ENCODE measurements at places on chromosomes 6 and 20.
A peak's percentile ranks its signal among the peaks of the same experiment; 100 is the strongest.

GRCh38 chr20:38635721-38636288, 34.2 kb downstream of the ARHGAP40 start:
- DNase-seq = no peak

- DNase-seq = no peak
Measured at GRCh38 chr6:107536180-107536961, 46.5 kb downstream of the SOBP start.

- DNase-seq = peak; percentile 94
Measured at GRCh38 chr6:109453594-109454495, 1.7 kb downstream of the MICAL1 start.

DNA sequence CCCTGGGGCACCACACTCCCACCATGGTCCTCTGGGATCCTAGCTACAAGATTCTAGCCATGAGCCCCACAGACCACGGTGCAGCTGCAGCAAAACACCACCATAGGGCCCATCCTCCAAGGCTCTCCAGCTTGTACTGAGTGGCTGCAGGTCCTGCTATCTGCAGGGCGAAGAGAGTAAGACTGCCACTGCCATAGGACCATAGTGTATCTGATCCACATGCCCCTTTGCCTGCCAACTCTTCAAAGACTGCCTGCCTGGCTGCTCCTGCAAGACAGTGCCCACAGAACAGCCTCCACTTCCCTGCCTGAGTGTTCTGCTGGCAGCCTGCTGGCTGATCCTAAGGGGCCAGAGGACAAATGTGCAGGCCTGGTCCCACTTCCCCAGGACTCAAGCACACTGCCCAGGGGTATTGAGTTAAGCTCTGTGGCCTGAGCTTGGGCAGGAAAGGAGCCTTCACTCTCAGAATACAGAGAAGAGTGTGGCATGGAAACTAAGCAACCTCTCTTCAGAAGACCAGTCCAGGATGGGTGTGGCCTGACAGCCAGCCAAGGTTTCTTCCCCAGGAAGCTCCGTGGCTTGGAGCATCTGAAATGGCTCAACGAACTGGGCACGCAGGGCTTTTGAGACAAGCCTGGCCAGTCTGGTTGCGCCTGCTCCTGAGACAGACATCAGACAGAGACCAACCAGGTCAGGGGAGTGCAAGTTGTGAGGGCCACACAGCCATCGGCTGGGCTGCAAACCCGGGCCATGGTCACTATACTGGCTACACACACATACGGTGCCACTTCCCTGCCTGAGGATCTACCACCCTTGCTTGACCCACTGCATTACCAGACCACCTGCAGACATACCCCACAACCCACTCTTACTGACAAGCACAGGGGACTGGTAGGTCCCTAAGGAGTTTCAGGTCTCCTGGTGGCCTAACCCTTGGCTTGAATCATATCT, 54.5 kb downstream of the RNGTT start:
- DNase-seq = no peak

DNA sequence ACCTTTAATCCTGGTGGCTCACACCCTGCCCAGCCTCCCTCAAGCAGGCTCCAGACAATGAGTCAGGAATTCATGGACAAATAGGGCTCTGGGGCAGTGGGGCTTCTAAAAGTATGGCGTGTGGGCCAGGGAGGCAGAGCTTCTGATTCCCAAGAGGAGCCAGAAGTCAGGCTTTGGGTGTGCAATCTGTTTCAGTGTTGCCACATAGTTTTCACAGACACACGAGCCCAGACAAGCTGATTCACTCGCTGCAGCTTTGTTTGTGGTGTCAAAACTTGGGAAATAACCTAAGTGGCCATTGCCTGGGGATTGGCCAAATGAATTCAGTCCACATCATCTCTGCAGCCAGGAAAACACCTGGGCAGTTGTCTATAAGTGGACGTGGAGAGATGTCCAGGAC, 9.2 kb downstream of the PEDS1 start:
- DNase-seq = no peak

DNA sequence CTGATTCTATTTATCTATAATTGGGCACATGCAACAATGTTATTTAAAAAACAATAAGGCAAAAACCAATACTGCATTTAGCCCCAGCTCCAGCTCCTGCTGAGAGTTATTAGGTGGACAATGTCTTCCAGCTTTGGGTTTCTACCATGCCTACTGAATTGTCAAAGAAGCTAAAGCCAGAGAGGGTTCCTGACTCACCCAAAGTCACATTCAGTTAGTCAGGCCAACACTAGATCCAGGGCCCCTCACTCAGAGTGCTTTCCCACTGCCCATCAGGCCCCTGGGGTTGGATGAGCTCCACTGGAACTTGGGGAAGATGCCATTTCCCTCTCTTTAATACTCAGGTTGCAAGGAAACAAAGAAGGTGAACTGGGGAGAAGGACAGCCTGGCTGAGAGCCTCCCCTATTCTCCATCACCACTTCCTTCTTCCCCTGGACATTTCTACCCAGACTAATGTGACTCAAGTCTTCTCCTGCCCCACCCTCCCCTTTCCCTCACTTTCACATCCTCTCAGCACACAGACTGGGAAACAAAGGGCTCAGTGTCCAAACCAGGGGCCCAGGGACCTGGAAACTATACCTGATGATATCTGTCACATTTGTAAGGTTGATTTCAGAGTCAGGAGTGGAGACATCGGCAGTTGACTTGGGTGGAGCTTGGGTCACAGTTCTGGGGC, 6.0 kb downstream of the TREM1 start:
- no peak for DNase-seq

Data from tongue (tissue), 3 donors.